ENCODE measurements at places on chromosomes 1 and 21. TPM values are rescaled to one million over a fixed set of nuclear protein-coding genes. Genes with fewer than 3 reads are reported as not detected.

Gene SLC2A5
- 0.83 TPM for total RNA-seq

Gene TMEM82
- total RNA-seq: not detected

Gene KRTAP15-1
- total RNA-seq: not detected

- DNase-seq: peak; percentile 47
These were observed 116.6 kb upstream of the HIVEP3 start for GRCh38 chr1:42035205-42035829.

GRCh38 chr1:232428786-232429530 is 201.0 kb downstream of the SIPA1L2 start:
- DNase-seq: peak; percentile 32

Gene LCE7A
- total RNA-seq: not detected

DNA sequence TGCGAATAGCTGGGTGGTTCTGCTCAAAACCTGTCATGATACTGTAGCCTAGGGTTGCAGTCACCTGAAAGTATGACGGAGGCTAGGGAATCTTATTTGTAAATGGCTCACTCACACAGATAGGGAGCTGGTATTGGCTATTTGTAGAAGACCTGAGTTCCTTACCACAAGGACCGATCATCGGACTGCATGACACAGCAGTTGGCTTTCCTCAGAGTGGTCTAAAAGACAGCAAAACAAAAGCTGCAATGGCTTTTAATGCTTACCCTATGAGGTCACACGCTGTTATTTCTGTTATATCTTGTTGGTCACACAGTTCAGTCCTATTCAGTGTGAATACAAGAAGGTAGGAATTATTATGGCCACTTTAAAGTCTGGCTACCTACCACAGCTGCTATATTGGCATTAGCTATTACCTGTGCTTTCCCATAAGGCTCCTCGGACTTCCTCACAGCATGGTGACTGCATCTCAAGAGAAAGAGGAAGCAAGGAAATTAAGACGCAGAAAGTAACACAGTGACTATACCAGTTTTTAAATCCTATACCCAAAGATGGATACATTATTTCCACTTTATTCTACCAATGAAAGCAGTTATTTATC is 68.4 kb upstream of the LRRC7 start:
- DNase-seq: peak; percentile 41

GRCh38 chr1:233675893-233676292 is 62.0 kb downstream of the KCNK1 start:
- DNase-seq: no peak

DNA sequence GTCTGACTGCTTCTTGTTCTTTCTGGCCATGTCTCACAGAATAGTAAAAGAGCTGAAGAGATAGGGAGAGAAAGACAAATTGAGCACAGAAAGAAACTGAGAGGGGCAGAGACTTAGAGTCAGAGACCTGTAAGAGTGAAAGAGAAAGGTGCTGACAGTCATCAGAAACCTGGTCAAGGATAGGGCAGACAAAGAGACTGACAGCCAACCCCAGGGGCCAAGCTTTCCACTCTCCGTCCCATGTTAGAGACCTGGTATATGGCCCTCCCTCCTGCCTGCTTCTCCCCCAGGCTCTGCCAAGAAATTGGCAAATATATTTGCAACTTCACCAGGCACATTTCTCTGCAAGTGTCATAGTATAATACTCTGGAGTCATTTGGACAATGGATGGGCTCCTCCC is 64.6 kb downstream of the RHBG start:
- DNase-seq: no peak

DNA sequence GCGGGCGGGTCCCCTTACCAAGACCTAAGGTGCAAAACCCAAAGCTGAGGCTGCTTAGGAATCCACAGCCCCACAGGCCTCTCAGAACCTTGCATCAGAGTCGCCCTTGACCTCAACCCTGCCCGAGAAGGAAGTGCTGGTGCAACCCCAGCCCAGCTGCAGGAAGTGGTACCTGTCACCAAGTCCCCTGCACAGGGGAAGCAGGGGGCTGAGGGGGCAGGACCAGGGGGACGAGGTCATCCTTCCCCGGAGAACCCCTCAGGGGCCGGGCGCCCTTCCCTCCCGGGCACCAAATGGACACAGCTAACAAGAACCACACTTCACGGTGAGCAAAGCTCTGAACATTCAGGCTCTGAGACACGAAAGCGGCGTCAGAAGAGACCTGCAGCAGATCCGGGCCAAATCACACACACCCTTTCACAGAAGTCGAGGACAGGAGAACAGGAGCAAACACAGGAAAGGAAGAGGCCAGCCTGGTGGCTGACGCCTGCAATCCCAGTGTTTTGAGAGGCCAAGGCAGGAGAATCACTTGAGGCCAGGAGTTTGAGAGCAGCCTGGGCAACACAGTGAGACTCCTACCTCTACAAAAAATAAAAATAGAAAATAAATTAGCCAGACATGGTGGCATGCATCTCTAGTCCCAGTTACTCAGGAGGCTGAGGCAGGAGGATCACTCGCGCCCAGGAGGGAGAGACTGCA is 6.4 kb downstream of the ITGB2 start:
- DNase-seq: no peak

Gene ETNK2
- 1.7 TPM for total RNA-seq

Gene BRDT
- not detected for total RNA-seq

Gene KANK4
- total RNA-seq: not detected

Gene LEMD1
- not detected for total RNA-seq

GRCh38 chr1:197471248-197471985 is 203.4 kb downstream of the CRB1 start:
- peak; percentile 18 for DNase-seq

DNA sequence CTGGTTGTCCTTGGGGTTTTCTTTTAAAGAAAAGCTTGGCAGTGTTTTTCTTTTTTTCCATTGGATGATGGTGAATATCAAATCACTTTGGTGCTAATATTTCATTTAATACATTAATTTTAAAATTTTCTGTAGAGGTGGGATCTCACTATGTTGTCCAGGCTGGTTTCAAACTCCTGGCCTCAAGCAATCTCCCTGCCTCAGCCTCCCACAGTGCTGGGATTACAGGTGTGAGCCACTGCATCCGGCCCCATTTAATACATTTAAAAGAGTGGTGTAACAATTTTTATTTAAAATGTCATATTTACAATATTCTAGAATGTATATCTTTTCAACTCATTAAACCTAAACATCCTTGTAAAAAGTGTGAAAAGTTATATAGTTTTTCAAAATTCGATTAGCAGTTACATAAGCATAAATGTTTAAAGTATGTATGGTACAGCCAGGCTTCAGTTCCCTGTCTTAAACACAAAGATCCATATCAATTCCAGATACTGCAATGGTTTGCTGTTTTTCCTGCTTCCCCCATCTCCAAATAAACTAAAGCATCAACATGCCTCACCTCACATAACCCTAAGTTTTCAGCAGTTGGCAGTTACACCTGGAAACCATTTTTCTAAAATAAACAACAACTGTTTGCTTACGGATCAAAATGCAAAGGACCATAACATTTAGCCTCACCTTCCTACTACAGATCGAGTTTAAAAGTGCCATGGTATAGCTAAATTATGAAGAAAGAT is 8.9 kb upstream of the LGALS8 start:
- DNase-seq: no peak

Gene TRIM58
- total RNA-seq: 0.50 TPM

Gene TMOD4
- total RNA-seq: not detected

- DNase-seq: no peak
These were observed at the start of gene FCRL1 for GRCh38 chr1:157819896-157820295. TSS of gene FCRL1 (minus strand) at chr1:157820120. CDS start at chr1:157820037, 83 bp downstream.

DNA sequence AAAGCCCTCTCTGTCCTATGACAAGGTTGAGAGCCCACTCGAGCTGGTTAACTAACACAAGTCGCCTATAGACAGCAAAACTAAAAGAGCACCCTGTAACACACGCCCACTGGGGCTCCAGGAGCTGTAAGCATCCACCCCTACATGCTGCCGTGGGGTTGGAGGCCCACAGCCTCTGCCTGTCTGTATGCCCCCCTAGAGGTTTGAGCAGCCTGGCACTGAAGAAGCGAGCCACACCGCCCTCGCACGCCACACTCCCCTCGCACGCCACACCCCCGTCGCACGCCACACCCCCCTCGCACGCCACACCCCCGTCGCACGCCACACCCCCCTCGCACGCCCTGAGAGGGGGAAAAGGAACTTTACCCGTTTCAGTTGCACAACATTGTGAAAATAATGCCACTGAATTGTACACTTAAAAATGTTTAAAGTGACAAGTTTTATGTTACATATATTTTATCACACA is 13.2 kb upstream of the HMGCL start:
- DNase-seq: peak; percentile 33

Gene FCAMR
- total RNA-seq: not detected

Gene FCN3
- total RNA-seq: not detected

DNA sequence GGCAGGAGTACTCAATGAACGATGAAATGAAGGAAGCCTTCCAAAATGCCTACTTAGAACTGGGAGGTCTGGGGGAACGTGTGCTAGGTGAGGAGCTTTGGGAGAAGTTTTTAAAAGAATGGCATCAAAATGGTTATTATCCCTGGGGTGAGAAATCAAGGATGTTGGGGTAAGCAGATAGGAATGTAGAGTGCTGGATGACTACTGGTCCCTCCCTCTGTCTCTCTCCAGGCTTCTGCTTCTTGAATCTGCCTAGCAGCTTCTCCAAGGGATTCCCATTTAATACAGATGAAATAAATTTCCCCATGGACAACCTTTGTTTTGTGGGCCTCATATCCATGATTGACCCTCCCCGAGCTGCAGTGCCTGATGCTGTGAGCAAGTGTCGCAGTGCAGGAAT is 19.0 kb upstream of the CASQ1 start:
- DNase-seq: peak; percentile 52

DNA sequence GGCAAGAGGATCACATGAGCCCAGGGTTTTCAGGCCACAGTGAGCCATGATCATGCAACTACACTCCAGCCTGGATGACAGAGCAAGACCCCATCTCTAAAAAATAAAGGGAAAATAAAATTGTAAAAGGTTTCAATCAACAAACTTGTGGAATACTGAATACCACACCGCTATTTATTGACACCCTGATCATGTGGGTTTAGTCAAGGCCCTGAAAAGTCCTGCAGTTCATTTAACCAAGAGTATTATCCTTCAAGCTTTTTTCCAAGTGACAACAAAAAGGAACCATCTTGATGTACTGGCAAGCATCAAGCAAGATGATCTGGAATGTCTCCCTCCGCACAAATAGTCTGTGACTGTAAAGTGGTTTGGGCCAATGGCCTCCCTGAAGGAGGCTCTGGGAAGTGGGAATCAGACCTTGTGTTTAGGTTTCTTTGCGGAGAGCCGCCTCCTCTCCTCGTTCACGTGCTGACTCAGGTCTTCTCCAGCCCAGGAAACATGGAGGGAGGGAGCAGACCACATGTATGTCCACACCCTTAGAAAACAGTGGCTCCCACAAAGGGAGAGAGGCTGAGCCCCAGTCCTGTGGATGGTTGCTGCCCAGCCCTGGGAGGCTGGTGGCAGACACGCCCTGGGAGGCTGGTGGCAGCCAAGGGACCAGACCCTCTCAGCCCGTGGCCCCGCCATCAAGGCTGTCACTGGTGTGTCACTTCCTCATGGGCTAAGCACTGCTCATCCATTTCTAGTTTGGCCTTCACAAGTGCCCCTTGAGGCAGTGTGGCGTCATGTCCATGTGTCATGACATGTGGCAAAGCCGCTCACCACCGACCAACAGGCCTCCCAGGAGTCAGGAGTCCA is 56.7 kb downstream of the RIPK4 start:
- DNase-seq: no peak

DNA sequence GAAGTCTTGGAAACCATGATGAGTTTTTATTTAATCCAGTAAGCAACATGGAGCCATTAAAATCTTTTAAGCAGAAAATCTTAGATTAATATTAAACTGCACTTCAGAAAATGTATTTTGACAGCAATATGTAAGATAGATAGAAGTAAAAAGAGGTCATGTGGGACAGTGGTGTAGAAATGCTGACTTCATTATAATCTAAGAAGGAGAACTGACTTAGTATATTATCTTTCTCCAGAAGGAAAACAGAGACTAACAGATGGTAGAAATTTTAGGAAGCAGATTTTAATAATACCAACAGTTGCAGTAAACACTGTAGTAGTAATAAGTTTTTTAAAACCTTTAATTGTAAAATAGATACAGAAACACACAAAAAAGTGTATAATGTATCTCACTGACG is 272.9 kb downstream of the TPR start:
- DNase-seq: no peak

GRCh38 chr1:35442734-35443133 is 114.5 kb downstream of the KIAA0319L start:
- DNase-seq: no peak

- peak; percentile 68 for DNase-seq
These were observed 253.1 kb upstream of the IRF2BP2 start for GRCh38 chr1:234862944-234863515.

- no peak for DNase-seq
These were observed 41.7 kb downstream of the PKNOX1 start for GRCh38 chr21:43015906-43016540.

- peak; percentile 77 for DNase-seq
These were observed 239.4 kb downstream of the BACH1 start for GRCh38 chr21:29538115-29538514.

- no peak for DNase-seq
These were observed 35.8 kb upstream of the VCAM1 start for GRCh38 chr1:100683448-100684349.

GRCh38 chr1:34212673-34213072 is 36.0 kb downstream of the C1orf94 start:
- DNase-seq: no peak

- peak; percentile 14 for DNase-seq
These were observed 35.6 kb upstream of the EPHA8 start for GRCh38 chr1:22527555-22528296.

DNA sequence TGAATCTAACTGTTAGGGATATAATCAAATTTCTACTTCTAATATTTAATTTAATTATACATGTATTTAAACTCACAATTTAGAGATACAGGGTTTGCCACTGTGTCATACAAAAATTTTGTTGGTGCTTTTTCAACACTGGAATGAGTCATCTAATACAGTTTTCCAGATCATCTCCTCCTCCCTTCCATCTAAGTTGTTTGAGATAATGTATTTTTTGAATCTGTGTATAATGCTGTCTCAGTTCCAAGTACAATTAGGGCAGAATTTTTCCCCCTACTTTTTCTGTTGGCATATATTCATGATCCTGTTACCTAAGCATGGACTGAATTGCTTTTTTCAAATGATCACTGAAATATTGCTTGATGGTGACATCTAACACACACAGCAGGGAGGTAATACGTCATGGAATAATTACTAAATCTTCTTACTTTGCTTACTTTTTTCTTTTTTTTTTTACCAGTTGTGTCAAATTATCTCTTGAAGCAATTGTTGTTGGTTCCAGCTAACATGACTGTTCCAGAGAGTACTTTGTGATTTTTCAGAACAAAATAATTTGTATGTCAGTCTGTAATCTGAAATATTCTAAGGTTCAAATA is 146.0 kb downstream of the MAGI3 start:
- peak; percentile 62 for DNase-seq

Data from fibroblast of lung (primary cell).